Left renal cortex interstitium (tissue), 4 donors: ENCODE measurements at places on chromosomes 2 and 18. TPM values are rescaled to one million over a fixed set of nuclear protein-coding genes. Genes with fewer than 3 reads are reported as not detected.

GRCh38 chr2:199627417-199627816 lies 169.7 kb upstream of the SATB2 start:
- no peak for DNase-seq

DNA sequence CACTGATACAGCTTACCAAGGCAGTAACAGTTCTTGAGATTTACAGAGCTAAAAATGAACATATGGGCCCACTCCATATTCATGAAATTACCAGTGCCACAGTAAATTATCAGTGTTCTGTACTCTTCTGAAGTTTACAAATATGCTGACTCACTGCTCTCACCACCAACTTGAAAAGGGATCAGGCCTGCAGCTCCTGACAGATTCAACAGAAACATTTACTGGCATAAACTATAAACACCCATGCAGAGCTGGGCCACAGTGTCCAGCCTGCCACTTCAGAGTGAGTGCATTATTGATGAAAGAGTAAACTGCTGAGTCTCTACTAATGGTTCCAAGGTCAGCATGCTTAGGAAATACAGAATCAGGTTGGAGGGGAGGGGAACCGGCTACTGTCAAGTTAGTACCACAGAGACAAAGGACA lies 83.1 kb downstream of the FARSB start:
- DNase-seq: no peak

GRCh38 chr18:67600181-67601180 lies 84.0 kb upstream of the DSEL start:
- DNase-seq: no peak

- DNase-seq: no peak
Observed at GRCh38 chr2:59584958-59585357, 968.5 kb downstream of the BCL11A start.

The CFC1 gene
- not detected for polyA plus RNA-seq

GRCh38 chr2:8488001-8488738 lies 193.7 kb upstream of the ID2 start:
- DNase-seq: no peak

DNA sequence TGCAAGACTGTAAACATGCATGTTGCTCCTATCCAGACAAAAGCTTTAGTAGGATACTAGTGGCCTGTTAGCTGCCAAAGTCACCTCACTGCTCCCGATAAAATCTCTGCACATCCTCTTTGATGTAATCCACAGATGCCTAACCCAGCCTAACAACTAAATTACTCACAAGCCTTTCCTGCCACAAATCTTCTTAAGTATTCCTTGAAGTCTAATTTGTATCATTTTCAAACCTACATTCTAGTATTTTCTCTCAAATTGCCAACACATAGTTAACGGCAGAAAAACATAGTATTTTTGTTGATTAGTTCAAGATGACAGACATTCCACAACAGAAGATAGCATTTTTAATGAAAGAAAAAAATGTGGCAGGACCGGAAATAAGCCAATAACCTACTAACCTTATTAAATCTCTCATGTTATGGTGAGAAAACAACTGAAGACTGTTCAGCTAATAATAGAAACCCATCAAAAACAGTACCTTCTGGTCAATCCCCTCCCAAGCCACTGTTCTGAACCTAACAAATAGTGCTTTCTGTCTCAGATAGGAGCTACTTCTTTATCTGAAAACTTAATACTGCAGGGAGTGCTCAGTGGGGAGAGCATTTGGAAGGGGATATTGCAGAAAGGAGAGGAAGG lies at the start of gene MPP4:
TSS of gene MPP4 (minus strand) at position 57 of the 639 bp plus-strand sequence. CDS start 4,690 bp downstream, outside the sequence.
- DNase-seq: no peak

DNA sequence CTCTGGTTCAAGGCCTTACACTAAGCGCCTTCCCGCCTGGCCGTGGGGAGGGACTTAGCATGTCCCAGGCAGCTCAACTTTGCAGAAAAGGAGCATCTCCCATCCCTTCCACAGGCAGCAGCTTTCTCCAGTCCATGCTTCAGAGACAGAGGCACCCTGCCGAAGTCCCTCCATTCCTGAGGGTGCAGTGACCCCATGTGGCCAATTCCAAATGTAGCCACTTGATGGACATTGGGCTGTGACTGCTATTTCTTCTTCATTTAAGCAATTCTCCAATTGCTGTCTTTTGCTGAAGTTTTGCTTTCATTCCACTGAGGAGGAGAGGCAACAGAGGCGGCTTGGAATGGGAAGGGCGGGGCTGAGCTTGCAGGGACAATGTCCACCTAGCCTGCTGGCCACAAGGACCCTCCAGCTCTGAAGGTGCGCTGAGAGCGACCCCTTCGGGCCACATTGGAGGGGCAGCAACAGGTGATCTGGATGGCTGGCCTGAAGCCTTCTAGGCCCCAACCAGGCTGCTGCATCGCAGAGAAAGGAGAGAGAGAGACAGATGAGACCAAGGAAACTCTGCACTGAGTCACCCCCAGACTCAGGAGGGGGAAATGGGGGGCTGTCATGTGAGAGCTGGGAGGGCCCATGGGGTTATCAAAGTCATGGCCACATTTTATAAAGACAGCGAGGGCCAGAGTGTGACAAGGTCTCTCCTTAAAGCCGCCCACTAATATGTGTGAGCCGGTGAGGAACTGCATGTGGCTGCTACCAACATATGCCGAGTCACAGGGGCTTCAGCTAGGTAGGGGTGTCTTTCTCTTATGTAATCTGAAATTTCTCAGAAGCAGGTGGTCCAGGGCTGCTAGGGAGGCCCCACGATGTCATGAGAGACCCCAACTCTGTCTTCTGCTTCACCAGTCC lies 61.3 kb downstream of the LONRF2 start:
- DNase-seq: no peak

- DNase-seq: no peak
Observed at GRCh38 chr2:201436141-201436540, 15.1 kb downstream of the TRAK2 start.

DNA sequence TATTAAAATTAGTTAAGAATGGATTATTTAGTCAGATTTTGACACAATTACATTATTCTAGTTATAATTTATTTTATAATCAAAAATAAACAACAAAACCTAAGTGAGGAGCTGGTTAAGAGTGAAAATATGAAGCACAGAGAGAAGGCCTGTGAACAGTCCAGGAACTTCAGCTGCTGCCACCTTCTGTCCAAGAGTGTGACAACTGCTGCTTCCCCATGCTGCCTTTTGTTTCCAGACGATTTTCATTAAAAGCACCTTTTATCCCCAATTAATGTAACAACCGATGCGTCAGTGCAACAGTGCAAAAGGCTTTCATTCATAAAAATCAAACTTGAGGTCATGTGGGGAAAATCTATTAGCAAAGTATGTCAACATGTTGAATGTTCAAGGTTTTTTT lies 363.6 kb downstream of the CTNNA2 start:
- DNase-seq: no peak

The SPAG16 gene
- polyA plus RNA-seq: 69.5 TPM

DNA sequence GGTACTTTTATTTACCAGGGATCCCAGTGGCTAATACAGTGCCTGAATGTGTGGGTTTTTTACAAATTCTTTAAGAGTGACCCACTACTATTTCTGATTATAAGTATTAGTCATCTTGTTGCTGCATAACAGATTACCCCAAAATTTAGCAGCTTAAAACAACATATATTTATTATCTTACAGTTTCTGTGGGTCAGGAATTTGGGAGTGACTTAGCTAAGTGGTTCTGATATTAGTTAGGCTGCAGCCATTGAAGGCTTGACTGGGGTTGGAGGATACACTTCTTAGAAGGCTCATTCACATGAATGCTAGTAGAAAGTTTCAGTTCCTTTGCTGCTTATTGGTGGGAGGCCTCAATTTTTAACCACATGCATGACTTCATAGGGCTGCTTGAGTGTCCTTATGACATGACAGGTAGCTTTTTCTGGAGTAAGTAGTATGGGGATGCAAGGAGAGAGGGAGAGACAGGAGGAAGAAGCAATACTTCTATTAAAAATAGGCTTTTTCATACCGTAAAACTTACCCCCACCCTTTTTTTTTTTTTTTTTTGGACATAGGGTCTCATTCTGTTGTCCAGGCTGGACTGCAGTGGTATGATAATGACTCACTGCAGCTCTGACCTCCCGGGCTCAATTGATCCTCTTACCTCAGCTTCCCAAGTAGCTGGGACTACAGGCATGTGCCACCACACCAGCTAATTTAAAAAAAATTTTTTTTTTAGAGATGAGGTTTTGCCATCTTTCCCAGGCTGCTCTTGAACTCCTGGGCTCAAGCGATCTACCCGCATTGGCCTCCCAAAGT lies 13.3 kb upstream of the POLE4 start:
- DNase-seq: no peak

- DNase-seq: no peak
Observed at GRCh38 chr2:182650704-182651103, 65.4 kb upstream of the DNAJC10 start.

DNA sequence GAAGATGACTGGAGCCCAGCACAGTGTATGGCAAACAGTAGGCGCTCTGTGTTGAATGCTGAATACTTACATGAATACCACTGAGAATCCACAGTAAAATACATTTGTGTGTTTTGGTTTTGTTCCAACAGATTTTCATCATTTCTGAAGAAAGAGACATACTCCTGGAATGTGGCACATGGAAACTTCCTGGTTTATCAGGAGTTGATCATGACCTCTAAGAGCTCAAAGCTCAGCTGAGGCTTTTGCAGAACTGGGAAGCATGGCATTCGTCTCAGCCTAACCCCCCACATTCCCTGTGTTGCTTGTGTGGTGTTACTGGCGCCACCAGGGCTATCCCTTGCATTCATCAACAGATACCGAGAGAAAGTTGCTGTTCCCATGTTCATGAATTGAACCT lies 316.9 kb upstream of the REV1 start:
- DNase-seq: no peak

DNA sequence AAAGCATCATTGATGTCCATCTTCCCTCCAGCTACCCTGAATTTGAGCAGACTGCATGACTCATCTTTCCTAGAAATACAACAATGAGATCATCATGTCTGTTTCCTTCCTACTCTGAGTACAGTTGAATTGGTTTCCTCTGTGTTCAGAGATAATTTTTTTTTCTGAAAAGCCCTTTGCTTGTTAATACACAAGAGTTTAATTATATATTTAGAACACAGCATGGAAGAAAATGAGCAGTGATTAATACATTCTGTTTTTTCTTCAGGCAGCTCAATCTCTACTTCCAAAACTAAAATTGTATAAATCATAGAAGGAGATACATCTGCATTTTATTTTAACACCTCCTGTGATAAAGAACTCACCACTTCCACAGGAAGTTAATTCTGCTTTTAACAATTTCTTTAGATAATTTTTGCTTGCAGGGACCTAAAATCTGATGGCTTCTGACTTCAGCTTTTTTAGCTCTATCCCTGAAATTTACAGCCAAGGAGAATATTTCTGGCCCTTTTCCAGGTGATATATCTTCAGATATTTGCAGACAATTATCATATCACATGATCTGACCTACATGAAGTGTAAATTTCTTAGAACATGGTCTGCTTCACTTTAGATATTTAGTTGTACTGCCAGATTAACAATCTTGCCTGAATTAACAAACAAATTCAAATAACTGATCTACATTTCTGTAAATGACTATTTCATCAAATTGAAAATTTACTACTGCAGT lies 249.0 kb downstream of the TRIB2 start:
- no peak for DNase-seq

DNA sequence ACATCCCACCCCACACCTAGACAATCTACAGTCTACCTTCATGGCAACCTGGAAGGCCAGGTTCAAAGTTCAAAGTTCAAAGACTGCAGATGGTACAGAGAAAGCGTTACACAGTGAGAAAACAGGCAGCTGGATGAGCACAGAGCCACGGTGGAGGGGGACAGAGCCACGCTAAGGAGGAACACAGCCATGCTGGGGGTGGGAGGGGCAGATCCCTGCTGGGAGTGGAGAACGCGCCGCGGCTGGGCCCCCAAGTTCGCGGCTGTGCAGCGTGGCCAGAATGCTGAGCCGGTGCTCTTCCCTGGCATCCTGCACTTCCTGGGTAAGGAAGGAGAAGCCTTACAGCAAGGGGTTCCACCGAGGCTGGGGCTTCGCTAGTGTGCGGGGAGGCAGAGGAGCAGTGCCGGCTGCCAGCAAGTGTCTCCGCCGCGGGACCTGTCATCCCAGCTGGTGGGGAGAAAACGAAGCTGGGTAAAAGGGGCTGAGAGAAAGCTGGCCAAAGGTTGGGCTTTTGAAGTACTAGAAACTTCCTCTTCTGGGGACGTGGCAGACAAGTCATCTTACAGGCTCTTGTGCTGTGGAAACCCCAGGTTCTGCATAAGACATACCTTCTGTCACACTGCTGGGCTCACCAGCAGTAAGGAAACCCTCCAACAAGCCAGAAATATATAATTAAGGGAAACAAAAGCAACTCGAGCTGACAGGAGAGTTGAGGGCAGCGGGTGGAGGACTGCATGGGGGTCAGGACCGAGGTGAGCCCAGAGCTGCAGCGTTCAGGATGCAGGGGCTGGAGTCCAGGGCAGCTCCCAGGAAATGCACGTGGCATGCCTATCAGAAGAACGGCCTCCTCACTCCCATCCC lies 115.5 kb downstream of the HDAC4 start:
- no peak for DNase-seq

The UGT1A5 gene
- not detected for polyA plus RNA-seq

- no peak for DNase-seq
Observed at GRCh38 chr2:176105730-176106580, 1.1 kb upstream of the HOXD11 start.

GRCh38 chr18:28176948-28177827 lies at the start of gene CDH2:
TSS of gene CDH2 (minus strand) at chr18:28177130. CDS start at chr18:28177022, 108 bp downstream.
- no peak for DNase-seq

GRCh38 chr2:112658839-112659667 lies 13.3 kb downstream of the SLC20A1 start:
- DNase-seq: no peak

GRCh38 chr2:37790462-37790861 lies 119.0 kb upstream of the CDC42EP3 start:
- no peak for DNase-seq

The ABCB11 gene
- polyA plus RNA-seq: 0.07 TPM

The HDAC4 gene
- 10.5 TPM for polyA plus RNA-seq

- no peak for DNase-seq
Observed at GRCh38 chr2:112795774-112796173, 11.5 kb upstream of the IL1A start.

DNA sequence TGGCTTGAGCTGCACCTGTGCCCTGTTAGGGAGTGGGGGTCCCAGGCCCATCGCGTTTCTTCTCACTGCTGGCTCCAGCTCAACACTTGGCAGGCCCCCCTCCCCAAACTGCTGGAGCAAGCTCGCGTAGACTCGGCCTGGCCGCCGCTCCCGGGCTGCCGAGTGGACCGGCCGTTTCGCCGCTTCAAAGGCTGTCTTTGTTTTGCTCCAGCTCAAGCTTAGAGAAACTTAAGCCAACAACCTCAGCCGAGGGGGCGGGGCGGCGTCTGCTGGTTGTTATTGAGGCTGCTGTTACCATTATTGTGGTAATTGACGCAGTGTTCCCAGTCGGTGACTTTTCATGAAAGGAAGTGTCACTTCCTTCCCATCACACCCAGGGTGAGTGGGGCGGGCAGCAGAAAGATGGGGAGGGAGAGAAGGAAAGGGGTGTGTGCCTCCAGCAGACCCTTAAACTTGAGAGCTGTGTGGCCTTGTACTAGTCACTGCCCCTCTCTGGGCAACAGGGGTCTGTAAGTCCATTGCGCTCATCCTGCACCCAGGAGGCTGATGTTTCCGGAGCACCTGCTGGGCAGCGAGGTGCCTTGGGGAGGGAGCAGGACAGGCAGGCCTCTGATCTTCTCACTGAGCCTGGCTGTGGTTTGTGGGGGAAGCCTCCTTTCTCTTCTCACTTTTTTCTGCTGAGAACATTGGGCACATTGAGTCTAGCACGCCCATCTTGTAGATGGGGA lies 2.1 kb downstream of the ARID5A start:
- no peak for DNase-seq
